Placental pericyte (primary cell): ENCODE measurements at places on chromosomes 4 and X. TPM values are rescaled to one million over a fixed set of nuclear protein-coding genes. Genes with fewer than 3 reads are reported as not detected.

Gene SPARCL1
- 0.14 TPM in 1 of 2 replicates, not detected in the other for total RNA-seq

Gene MGAT4D
- total RNA-seq: not detected in 2 replicates

Gene RASSF6
- total RNA-seq: 0.14 TPM in 1 of 2 replicates, not detected in the other

Gene TEX13B
- total RNA-seq: not detected in 2 replicates

Gene FRMD7
- total RNA-seq: not detected in 2 replicates

Gene HSPA4L
- 1.8 and 3.7 TPM in 2 replicates for total RNA-seq

Gene PDLIM3
- total RNA-seq: 67.2 and 98.6 TPM in 2 replicates

Gene FAM47E
- total RNA-seq: not detected in 2 replicates

Gene TRIM60
- 0.88 and 1.1 TPM in 2 replicates for total RNA-seq

Gene MAGEA1
- total RNA-seq: not detected in 2 replicates

Gene TCP11X2
- not detected in 2 replicates for total RNA-seq

Gene EGFL6
- total RNA-seq: 7.7 TPM in 1 of 2 replicates, not detected in the other

Gene FAM133A
- 0.14 TPM in 1 of 2 replicates, not detected in the other for total RNA-seq

Gene NXF2B
- not detected in 2 replicates for total RNA-seq

Gene ZNF185
- total RNA-seq: 2.0 and 13.6 TPM in 2 replicates
